B cell (primary cell): ENCODE measurements at places on chromosomes 6 and 20. TPM values are rescaled to one million over a fixed set of nuclear protein-coding genes. Genes with fewer than 3 reads are reported as not detected.

GRCh38 chr6:40249935-40250334 is 315.7 kb upstream of the MOCS1 start:
- DNase-seq = no peak

NR2E1 gene
- polyA plus RNA-seq = not detected in 2 replicates

COX4I2 gene
- polyA plus RNA-seq = not detected in 2 replicates

SNAI1 gene
- 2.4 and 4.9 TPM in 2 replicates for polyA plus RNA-seq

FBXO30 gene
- polyA plus RNA-seq = 0.85 and 1.4 TPM in 2 replicates

PDYN gene
- not detected in 2 replicates for polyA plus RNA-seq

MEI4 gene
- polyA plus RNA-seq = not detected in 2 replicates
